ENCODE measurements at places on chromosomes 12 and 14.

DNA sequence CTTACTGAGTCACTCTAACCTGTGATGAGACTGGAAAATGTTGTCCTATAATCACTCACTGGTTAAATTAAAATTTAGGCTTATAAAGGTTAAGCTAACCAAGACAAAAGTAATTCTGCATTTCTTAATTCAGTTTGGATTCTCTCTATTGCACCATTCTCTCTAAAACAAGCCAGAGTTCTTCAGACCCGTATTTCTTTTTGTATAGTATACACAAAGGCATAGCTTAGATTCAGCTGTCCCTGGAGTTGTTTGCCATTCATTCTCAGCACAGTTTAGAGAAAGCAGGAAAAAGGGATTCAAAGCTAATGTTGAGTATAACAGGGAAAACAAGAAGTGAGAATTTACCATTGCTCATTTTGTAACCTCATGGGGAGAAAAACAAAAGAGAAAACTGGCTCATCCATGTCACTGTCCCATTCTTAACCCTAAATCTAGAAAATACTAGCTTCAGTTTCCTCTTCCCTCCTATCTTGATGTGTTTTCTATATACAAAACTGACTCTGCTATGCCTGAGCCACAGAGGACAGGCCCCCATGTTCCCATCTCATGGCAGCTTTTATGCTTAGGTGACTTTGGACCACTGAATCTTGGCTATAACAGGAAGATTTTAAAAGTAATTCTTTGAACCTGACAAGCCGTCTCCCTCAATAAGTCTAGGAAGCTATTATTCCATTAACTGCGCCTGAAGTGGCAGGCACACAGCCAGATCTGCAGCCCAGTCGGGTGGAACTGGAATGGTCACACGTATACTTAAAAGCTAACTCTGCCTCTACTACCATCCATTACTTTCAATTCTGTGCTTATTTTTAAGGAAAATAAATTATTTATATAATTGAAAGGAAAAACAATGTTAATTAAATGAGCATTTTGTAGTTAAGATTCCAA lies 7.0 kb downstream of the AREL1 start:
- no peak for DNase-seq

- no peak for DNase-seq
Measured at GRCh38 chr12:2169489-2169888, 116.7 kb downstream of the CACNA1C start.

DNA sequence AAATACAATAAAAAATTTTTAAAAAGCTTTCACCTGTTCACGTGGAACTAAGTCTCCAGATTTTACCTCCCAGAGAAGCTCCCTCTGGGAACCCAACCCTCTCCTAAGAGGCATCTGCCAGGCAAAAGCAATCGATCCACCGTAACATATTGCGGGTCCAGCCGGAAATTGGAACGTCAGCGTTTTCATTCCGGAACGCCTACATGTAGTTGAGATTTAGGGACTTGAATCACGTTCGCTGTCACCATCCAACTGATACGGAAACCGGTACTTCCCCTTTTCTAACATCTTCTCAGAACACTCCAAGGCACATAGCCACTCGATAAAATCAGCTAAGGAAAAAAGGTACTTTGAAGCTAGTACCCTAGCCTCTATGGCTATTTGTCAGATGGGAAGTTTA lies 70.3 kb downstream of the COX16 start:
- no peak for DNase-seq

- no peak for DNase-seq
Measured at GRCh38 chr12:24977060-24977459, 28.2 kb upstream of the BCAT1 start.

- DNase-seq, result no peak
Measured at GRCh38 chr12:7197841-7198240, 8.4 kb downstream of the PEX5 start.

GRCh38 chr12:110538869-110539622 lies 36.9 kb downstream of the RAD9B start:
- DNase-seq, result no peak

- DNase-seq, result no peak
Measured at GRCh38 chr12:49944718-49945117, 5.8 kb upstream of the AQP2 start.

DNA sequence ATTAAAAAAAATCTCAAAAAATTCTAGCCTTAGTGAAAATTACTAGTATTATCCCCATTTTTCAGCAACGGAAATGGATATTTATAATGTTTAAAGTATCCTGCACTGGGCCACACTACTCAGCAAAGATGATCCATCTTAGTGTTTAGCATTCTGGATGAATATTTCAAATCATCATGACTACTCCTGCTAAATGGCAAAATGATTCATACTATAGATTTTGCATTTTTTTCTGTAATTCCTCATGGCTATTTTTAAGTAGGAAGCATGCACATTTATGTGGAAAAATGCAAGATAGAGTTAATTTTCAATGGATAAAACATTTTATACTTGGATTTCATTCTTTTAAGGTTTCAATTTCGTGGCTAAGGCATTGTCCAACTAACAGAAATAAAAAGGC lies 59.6 kb downstream of the LRFN5 start:
- no peak for DNase-seq

GRCh38 chr14:83425138-83425537 lies 1891.5 kb upstream of the SEL1L start:
- DNase-seq, result no peak

DNA sequence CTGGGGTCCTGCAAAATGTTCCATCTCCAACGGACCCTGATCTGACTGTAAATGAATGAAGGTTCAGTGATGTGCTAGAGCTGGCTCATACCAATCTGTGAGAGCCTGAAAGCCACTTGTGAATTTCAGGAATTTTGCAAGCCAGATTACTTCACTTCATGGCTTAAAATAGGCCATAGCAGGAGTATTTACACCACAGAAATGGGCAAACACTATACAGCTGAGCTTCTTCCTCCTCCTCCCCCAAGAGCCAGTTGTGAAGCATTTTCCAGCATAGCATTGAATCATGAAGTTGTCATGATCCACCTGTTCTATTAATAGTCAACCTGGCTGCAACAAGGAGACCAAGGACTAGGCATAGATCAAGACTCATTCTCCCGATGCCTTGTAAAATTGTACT lies 141.3 kb upstream of the RASSF8 start:
- DNase-seq, result no peak

DNA sequence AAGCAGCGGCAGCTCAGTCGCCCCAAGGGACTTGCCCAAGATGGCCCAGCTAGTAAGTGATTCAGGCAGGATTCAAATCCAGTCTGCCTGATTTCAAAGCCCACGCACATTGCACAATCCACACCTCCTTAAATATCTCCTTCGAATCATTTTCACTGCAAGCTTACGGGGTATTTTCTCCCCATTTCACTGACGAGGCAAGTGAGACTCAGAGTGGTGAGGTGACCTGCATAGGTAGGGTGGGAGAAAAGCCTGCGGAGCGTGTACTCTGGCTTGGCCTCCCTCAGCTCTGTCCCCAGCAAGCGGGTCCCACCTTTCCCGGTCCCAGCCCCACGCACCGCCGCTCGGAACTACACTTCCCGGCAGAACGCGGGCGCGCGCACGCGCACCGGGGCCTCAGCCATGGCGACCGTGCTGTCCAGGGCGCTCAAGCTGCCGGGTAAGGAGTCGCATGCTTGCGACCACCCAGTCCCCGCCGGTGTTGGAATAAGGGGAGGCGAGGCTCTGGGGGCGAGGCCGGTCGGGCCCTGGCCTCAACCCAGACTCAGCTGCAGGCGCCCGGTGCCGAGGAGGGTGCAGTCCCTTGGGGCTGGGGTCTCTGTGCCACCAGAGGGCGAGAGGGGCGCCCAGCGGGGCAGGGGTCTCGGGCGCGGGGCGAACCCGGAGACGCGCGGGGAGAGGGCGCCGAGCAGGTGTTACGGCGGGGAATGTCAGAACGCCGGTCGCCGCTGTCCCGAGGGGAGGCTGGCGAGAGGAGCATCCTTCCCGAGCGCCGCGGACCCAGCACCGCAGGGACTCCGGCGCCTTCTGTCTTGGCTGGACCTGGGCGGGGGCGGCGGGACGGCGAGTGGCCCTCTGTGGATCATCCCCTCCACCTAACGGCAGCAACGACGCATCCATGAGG lies at the start of gene FAM234B:
TSS of gene FAM234B (plus strand) at position 380 of the 904 bp plus-strand sequence. CDS start at position 403, 23 bp downstream.
- DNase-seq, result no peak

DNA sequence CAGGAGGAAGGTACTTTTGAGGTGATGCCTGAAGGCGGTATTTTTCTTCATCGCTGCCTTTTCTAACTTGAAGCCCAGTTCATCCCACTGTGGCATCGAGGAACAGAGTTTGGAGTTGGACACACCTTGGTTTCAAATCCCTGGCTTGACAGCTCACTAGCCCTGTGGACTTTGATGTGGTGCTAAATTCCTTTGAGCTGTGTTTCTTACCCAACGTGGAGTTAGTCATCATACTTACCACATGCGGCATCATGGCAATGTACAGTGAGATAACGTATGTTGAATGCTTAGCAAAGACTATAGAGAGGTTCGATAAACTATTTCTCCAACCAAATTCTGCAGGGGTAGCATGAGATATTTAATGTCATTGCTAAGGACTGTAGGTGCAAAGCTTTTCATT lies 3.4 kb downstream of the PLEKHG3 start:
- no peak for DNase-seq

DNA sequence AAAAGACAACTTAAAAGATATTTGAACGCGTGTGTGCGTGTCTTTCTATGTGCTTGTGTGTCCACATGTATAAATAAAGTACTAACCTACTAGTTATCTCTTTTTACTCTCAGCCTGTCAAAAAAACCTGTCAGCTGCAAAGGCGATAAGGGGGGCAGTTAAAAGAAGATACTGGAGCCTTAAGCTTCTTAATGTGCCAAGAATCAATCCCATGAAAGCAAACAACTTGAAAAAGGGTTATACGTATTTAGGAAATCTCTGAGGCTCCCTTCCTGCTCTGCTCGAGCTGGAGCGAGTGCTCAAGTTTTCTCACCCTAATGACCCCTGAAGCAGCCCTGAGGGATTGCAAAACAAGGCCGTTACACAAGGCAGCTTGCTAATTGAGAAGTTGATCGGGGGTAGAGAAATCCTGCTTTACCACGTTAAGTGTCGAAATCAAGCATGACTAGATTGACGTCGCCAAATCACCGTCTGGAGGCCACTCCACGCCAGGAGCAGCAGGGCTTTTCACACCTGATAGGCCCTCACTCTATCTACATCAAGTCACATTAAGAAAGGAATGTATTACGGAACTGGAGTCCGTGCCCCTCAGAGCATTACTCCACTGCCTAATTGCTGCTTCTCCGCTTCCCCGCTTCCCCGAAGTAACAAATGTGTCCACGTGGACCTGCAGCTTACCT lies 32.4 kb downstream of the LMO3 start:
- no peak for DNase-seq

DNA sequence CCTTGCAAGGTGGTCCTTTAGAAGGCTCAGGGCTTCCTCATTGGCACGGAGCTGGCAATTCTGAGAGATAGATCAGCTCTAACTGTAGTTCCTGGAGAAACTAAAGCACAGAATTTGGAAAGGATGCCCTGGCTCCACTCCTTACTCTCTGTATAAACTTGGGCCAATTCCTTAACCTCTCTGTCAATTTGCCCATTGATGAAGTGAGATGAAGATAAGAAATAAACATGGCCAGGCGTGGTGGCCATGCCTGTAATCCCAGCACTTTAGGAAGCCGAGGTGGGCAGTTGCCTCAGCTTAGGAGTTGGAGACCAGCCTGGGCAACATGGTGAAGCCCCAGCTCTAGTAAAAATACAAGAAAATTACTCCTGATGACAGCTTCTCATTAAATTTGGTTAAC lies 34.0 kb upstream of the COX6A1 start:
- no peak for DNase-seq

GRCh38 chr12:4036671-4037271 lies 163.6 kb upstream of the PARP11 start:
- no peak for DNase-seq

DNA sequence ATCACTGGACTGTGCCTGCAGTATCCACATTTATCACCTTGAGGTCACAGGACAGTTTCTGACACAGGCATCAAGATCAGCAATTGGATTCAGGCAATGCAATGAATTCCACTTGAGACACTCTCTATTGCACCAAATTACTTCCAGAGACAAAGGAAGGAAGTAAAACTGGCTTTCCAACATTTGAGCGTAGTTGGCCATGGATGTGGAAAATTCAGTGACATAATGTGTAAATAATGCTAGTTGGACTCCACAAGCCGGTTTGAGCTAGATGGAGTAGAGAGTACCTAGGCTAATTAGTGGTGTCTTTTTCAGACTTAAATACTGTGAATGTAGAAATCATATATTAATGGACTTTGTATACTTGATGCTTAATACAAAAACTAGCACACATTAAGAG lies 168.3 kb upstream of the SYT1 start:
- no peak for DNase-seq

GRCh38 chr14:30874120-30874998 lies at the start of gene COCH:
Gene COCH, plus strand, starts transcription at chr14:30874559. Its CDS starts 380 bp downstream, at chr14:30874939.
- DNase-seq, result no peak

GRCh38 chr14:97850886-97851285 lies 1053.7 kb downstream of the VRK1 start:
- DNase-seq, result no peak

GRCh38 chr14:64878837-64879634 lies 671 bp downstream of the SPTB start:
- no peak for DNase-seq

DNA sequence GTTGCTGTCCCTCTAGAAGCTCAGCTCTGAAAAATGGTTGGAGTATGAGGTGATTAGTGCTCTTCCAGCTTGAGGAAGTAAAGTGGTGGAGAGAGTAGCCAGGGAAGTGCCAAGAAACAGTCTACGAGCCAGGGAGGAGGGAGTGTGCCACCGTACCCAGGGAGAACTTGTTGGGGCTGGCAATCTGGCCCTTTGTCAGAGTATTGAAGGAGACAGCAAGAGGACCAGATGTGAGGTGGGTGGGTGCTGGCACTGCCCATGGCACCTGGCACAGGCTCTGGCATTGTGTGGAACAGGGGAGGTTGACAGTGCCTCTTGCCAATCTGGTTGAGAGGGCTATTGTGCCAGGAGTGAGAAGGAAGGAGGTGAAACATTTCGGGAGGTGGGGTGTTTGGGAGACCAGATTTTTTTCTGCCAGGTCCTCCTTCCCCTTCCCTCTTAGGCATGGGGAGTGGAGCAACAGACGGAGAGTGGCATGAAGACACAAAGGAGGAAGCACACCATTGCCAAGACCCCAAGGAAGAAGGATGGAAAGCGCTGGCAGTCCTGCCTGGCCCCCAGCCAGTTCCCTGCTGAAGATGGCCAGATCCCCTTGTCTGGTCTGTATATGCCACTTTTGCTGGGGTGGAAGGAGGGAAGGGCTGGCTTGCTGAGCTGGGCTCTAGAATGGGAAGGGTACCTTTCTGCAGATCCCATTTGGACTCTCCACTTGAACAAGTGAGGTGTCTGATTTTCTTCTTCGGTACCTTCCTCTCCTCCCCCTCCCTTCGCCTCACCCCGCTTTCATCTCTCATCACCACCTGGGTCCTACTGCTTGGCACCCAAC lies 37.5 kb downstream of the ZFHX2 start:
- no peak for DNase-seq

DNA sequence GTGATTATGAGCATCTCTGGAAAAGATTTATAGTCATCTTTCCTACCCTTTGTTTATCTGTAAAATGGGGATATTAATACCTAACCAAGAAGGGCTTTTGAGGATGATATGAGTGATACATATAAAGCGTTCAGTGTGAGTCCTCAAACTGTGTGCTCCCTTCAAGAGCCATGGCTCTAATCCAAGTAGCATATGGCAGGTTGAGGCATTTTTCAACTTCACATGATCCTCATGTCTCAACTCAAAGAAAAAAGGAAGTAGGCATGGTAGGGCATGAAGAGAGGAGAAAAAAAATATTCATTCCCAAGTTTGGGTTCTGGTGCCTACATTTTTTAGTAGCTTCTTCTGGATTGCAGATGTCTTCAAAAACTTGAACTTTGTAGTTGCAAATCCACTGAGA lies 286.3 kb upstream of the ATP2B1 start:
- no peak for DNase-seq

Data from NCI-H1436 treated with DMSO at 0.1 percent for 48 hours (cell line).